ENCODE measurements at places on chromosomes 2 and 18.

DNA sequence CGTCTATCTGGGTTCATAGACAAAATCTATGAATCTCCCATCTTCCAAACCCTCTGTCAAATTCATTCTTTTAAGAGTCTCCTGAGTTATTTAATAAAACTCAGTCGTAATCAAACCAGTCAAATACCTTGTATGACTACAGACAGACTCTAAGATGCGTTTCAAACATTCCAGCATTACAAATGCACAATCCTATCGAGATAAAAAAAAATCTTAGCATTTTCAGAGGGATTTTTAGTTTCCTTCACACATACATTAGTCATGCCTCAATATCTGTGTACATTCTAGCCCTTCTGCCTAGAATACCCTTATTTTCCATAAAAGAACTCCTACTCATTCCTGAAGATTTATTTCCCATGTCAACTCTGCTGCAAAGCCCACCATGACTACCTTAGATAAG is 96.5 kb downstream of the CSRNP3 start:
- no peak for DNase-seq

- DNase-seq = no peak
Measured at GRCh38 chr2:231634951-231635875, 42.5 kb downstream of the TEX44 start.

DNA sequence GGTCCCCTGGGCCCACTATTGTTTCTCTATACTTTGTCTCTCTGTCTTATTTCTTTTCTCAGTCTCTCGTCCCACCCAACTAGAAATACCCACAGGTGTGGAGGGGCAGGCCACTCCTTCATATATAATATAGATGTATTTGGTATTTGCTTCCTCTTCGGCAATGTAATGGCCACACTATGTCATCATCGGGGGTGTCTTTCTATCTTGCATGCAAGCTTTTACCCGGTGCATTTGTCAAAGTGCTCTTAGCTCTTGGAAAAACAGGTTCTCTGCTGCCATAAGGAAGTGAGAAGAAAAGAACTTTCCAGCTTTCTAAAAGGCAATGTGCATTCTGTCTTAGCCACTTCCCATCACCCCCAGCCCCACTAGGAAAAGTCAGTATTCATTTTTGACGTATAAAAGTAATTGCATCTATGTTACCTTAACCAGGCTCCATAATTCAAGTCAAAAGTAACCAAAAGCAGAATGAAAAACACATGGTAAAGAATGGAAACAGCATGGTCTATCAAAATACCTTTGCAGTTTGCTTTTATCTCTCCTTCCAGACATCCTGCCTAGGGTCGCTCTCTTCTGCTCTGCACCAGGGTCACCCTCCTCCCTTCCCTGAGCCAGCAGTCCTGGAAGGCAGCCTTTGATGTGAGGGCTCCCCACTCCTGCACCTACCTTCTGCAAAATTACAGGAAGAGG is 27.2 kb upstream of the FHL2 start:
- DNase-seq = no peak

DNA sequence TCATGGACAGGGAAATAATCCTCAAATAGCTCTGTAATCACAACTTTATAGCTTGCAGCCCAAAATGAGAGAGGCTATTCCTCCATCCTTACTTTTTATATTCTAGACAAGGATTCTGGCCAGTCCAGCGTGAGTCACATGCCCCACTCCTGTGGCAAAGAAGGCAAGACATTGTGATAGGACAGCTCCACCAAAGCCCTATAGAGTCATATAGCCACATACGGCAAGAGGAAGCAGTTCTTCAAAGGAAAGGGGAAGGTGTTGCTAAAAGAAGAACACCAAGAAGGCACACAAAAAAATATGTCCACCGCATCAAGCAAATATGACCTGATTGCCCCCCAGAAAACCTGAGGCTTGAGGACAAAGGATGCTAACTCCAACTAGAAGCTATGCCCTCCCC is 3.4 kb upstream of the GFPT1 start:
- DNase-seq = no peak

- DNase-seq = no peak
Measured at GRCh38 chr2:42572297-42573081, 4.1 kb downstream of the MTA3 start.

DNA sequence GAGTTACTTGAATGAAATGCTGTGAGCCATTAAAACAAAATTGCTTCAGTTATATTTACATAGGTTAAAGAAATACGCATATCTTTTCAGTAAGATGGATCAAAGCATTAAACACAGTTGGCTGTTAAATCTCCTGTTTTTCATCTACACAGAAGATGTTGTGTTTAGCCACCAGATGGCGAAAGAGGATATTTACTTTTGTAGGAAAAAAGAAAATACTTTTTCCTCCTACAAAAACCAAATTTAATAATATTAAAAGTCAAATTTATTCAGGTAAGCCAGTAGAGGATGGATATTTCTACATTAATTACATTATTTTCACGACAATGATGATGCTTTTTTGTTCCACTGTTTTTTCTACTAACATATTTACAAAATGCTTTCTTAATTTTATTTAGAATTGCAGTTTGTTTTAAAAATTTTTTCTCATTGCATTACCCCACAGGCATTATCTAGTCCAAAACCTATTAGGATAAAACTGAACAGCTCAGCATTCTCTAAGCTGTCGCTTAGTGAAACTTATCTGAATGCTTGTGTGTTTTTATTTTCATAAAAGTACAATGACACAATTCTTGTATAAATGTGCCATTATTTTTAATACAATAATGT is 173.7 kb downstream of the ASXL3 start:
- DNase-seq = no peak

DNA sequence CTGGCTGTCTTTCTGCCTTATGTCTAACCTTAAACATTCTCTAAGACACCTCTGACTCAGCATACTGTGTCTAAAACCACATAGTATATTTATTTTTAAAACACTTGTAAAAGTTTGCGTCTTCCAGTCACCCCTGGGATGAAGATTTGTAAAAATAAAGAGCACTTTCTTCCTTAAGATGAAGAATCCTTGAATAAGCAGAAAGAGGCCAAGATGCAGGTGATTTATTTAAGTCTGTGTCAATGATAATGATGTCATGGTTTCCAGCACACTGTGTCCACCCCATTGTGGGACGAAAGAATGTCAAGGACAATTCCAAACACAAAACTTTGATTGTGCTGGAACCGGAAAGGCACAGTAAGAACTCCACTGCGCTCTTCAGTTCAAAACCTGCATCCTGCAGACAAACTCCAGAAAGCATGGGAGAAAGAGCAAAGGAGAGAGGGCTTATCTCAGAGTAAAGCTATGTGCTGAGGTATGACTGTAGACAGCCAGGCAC is 92.9 kb downstream of the ZEB2 start:
- no peak for DNase-seq

DNA sequence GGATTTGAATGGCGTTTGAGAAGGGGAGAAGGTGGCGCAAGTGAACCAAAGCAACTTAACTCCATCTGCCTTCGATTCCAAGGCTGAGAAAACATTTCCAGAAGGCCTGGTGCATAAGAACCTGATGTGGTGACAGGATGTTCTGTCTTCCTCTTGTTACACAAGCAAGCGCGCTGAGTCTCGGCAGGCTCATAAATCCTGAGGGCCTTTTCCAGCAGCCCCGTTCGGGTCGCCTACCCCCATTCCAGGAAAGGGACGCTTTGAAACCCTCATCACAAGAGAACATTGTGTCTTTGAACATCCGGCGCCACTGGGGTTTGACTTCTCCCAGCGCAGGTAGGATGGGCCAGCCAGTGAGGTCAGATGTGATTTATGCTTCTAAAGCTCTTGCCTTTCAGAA is 403.5 kb downstream of the SETBP1 start:
- DNase-seq = peak; percentile 68

- no peak for DNase-seq
Measured at GRCh38 chr2:8496617-8497016, 185.2 kb upstream of the ID2 start.

DNA sequence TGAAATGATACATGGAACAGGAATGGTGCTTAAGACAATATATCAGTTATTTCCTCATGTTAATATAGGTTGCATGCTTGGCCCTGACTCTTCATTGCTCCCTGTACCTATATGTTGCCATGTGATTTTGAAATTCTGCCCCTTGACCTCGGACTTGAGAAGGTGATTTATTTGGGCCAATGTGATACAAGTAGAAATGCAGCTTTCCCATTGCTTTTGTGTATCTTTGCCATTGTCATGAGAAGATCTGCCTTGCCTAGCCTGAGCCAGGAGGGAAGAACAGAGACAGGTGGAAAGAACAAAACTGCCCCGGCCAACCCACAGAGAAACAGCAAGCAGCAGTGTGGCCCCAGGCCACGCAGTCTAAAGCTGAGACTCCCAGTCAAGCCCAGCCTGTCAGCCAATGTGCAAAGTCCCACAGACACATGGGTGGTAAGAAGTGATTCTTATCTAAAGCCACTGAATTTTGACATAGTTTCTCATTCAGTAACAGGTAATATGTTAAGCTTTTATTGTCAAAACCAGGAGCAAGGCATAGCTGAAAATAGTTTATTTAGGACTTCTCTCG is 245.7 kb upstream of the RND3 start:
- DNase-seq = no peak

- DNase-seq = no peak
Measured at GRCh38 chr18:42418121-42418520, 463.1 kb downstream of the PIK3C3 start.

GRCh38 chr2:45288532-45289417 is 279.5 kb upstream of the SIX2 start:
- no peak for DNase-seq
